Stimulated activated CD8-positive, alpha-beta memory T cell treated with anti-CD3 and anti-CD28 coated beads, Interleukin-4, amount 100 ng/mL, for 1 hour (primary cell): ENCODE measurements at places on chromosomes 2 and 18.

- no peak for DNase-seq
These were observed 10.4 kb downstream of the ERFE start for GRCh38 chr2:238169048-238169707.

DNA sequence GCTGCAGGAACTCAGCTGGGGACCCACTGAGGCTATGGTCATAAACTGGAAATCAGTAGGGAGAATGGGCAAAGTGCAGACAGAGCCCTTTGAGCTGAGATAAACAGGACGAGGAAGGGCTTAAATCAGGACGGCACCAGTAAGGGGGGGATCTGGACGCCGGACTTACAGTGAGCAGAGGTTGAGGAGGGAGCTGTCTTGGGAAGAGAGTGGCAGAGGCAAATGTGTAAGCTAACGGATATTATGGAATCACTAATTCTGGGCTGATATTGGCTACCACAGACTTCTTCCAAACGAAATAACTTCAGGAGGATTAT lies 539 bp downstream of the CYP27A1 start:
- DNase-seq = no peak

DNA sequence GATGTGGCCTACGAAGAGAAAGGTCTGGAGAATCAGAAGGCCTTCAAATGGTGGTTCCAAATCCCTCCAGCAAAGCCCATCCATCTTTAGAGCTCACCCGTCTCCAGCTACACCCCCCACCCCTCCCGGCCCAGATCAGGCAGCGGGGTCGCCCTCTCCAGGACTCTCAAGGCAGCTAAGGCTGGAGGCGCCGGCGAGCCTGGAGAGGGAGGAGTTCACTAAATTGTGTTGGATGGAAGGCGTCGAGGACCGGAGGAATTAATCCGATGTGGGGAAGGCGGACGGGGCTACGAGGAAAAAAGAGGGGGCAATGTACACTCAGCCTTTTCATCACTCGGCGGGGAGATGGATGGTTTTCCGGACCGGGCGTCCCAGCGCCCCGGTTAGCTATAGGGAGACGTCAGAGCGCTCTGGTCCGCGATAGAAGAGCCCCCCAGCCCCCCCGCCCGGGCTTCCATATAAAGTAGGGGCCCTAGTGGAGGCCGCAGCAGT lies at the start of gene GRP:
TSS of gene GRP (plus strand) at position 487 of the 492 bp plus-strand sequence. CDS start 108 bp downstream, outside the sequence.
- no peak for DNase-seq

DNA sequence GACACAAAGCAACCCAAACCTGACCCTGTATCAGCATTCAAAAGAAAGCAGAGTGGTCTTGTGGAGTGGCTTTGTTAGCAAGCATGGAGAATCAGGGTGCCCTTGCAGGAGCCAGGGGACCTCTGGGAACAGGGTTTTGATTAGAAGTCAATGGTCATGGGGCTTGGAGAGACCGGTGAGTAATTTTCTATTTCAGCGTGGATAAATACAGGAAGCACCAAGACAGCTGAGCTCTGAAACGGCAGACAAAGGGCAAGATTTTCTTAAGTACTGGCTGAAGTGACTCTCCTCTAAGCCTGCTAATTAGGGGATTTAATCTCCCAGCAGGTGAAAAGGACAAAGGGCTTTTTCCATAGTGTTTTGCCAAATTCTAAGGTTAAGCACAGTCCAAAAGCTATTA lies 78.0 kb upstream of the GAREM1 start:
- DNase-seq = no peak

GRCh38 chr2:232132181-232132580 lies 170.7 kb downstream of the DIS3L2 start:
- DNase-seq = no peak

DNA sequence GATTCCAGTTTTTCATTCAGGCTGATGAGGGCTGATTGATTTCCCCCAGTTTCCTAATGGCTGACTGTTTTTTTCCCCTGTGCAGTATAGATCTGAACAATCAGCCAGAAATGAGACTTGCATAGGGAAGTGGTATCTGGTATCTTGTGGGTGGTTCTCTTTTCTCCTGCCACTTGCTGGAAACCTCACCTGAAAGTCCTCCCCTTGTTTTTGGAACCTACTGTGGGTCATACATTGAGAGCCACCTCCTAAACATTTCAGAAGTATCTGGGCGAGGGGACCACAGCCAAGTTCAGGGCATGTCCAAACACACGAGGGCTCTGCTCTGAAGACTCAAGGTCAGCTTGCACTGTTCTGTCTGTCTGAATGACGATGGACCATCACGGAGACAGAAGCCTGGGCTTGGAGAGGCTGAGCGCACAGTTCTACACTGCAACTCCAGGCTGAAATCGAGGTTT lies 19.3 kb downstream of the ALPK2 start:
- no peak for DNase-seq

- no peak for DNase-seq
These were observed 45.0 kb upstream of the AGPS start for GRCh38 chr2:177347570-177347969.

- no peak for DNase-seq
These were observed 649.4 kb upstream of the ZEB2 start for GRCh38 chr2:145169285-145169684.

DNA sequence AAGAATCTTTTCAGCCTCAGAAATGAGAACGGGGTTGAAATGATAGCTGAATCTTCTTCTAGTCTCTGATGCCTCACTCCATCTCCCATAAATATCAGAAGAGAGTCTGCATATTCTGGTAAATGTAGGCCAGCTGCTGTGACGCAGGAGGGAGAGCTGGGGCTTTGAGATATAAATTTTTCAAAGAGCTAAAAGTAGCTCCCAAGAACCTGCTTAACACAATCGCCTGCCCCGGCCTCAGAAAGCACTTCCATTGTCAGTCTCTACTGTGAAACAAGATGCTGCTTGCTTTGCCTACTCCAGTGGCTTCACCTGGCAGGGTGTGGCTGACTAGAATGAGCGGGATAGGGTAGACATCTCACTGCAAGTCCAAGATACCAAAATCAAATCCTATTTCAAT lies 105.0 kb upstream of the CCDC150 start:
- no peak for DNase-seq

- DNase-seq = peak; percentile 29
These were observed 2.7 kb downstream of the GPC1 start for GRCh38 chr2:240437861-240438809.

- no peak for DNase-seq
These were observed 65.3 kb downstream of the SLC40A1 start for GRCh38 chr2:189515264-189515663.

DNA sequence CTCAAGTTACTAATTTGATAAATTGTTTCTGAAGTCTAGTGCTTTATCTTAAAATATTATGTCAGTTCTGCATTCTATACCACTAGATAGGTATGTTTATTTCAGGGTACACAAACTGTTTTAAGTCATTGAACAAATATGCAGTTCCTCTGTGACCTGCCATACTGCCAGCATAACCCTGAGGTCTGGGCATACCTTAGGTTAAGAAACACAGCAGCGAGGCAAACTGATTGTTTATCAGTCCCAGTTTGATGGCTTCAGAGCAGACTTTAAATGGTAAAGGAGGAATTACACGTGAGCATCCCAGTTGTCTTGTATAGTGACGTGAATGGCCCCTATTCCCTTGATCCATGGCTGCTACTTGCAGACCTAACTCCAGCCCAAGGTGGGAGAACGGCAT lies 186.4 kb upstream of the LRRTM1 start:
- no peak for DNase-seq
